M059J (cell line): ENCODE measurements at places on chromosomes 12 and 14.

- peak; percentile 50 for DNase-seq
Measured at GRCh38 chr12:96422192-96422591, 22.0 kb upstream of the CDK17 start.

- no peak for DNase-seq
Measured at GRCh38 chr12:130557886-130558765, 158.0 kb downstream of the RIMBP2 start.

DNA sequence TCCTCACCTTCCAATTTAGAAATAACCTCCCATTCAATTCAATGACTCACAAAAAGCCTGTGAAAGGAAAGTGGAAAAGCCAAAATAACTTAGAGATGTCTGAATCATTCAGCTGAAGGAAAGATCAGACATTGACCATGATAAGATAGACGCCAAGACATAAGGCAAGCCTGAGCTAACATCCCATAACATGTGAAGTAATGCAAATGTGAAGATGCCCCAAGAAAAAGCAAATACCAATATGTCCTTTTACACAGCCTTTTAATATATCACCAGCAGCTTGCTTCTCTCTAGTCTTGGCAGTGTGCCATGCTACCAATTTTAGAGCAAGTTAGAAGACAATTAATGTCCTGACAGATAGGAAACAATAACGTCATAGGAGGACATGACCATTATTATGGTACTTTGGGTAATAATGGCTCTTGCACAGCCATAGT lies 2.4 kb upstream of the NUMB start:
- DNase-seq, result peak; percentile 67

- DNase-seq, result no peak
Measured at GRCh38 chr12:87924149-87924548, 105.1 kb downstream of the C12orf50 start.

DNA sequence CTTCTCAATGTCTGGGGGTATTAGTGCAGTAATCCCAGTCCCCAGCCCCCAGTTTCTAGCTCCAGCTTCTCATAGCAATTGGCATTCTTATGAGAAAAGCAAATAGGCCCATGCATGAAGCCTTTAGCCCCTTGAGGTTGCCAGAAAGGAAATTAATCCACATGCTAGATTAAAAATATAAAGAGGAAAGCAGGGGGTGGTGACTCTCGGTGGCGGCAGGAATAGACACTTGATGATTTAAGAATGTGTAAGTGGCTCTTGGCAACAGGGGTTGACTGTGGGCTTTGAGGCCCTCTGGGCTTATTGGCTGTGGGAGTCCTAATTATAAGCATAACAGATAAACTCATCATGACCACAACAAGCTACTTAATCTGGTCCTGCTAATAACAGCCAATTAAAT lies 1367.3 kb upstream of the FLRT2 start:
- DNase-seq, result no peak

- peak; percentile 80 for DNase-seq
Measured at GRCh38 chr14:94100847-94101246, 9.7 kb upstream of the IFI27 start.

DNA sequence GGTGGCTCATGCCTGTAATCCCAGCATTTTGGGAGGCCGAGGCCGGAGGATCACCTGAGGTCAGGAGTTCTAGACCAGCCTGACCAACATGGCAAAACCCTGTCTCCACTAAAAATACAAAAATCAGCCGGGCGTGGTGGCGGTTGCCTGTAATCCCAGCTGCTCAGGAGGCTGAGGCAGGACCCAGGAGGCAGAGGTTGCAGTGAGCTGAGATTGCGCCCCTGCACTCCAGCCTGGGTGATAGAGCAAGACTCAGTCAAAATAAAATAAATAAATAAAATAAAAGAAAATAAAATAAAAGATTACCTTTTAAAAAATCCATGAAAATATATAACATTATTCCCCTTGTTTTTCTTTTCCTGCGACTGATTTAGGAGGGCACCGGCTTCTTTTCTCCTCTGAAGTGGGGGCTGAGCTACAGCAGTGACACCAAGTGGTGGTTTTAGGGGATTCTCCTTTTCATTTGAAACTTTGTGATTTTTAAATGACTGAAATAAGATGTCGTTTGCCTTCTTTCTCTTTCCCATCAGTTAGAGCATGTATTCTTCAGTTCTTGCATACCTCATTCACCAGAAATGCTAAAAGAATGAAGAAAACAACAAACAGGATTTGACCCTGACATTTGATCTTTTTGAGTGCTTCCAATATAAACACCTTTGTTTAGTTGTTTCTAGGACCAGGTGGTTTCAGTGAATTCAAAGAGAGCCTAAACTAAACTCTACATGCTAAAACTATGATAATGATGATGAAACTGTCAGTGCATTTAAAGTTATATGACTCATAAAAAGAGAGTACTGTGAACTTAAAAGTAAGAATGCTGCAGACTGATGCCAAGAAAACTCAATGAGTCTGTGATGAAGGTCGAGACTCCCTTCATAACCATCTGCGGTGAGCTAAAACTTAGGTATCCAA lies 22.6 kb upstream of the PKP2 start:
- peak; percentile 85 for DNase-seq

GRCh38 chr14:55851301-55851700 lies 266.9 kb upstream of the PELI2 start:
- DNase-seq, result no peak

GRCh38 chr12:49654715-49655114 lies 31.4 kb downstream of the PRPF40B start:
- DNase-seq, result no peak

DNA sequence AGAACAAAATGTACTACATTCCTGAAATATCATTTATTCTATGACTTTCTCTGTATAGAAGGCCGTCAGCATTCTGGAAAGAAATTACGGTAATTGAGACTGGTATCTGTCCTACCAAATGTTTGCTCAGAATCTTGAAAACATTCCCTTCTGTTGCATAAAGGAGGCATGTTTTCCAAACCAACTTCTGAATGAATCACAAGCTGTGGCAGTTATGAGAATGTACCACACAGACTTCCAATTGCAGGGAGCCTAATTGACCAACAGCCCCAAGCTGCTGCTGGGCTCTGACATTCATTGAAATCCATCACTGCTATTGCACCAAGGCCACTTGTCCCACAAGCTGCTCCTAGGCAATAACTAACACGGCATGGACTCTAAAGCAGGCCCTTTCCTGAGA lies 185.3 kb upstream of the CCDC196 start:
- no peak for DNase-seq

DNA sequence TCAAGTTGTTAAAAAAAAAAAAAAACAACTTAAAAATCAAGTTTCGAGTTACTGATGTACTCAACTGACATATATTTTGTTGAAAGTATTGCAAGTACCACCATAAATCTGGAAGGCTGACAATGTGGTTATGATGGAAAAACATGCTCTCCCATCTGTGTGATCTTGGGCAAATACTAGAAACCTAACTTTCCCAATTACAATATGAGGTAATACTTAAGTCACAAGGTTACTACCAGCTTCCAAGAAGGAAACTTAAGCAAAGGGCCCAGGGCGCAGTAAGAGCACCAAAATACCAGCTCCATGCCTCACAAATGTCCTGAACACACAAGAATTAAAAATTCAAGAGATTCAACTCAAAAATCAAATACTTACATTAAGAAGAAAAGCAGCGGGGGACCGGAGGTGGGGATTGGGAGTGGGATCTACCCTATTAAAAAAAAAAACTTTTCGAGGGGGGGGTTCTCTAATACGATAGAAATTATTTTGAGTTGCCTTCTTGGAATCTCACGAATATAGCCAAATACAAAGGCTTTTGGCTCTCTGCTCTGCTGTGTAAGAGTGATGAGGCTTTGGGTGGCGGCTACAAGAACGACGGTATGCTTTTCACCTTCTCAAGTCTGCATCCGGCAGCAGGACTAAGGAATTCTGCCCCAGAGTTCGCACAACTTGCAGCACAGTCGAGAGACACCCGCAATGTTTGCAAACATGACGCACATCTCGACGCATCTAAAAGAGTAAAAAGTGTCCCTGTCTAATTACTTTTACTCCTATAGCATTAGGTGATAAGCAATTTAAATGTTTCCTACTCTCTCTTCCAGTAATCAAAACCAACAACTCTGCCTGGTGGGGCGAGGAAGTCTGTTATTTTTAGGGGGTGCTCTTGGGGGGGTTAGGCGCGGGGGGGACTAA lies 1.1 kb downstream of the SAV1 start:
- peak; percentile 74 for DNase-seq

- DNase-seq, result no peak
Measured at GRCh38 chr12:60684988-60685655, 1089.3 kb downstream of the SLC16A7 start.

- no peak for DNase-seq
Measured at GRCh38 chr12:108846290-108846701, 11.1 kb downstream of the SSH1 start.

- no peak for DNase-seq
Measured at GRCh38 chr14:64614805-64615391, 65.1 kb downstream of the PPP1R36 start.

DNA sequence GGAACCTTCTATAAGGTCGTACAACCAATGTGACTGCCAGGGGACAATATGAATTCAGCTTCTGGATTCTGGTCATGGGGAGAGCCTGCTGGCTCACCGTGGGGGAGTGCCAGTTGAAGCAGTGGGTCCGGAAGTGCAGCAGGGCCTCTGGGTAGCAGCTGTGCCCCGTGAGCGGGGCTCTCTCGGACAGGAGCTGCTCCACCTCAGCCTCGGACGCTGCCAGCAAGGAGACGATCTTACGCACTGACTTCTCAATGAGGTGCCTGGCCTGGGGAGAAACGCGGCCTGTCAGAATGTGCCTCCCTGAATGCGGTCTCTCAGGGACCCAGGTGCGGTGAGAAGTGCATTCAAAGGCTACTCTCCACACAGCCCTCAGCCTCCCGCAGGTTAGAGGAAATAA lies 42.0 kb downstream of the LGMN start:
- DNase-seq, result no peak

DNA sequence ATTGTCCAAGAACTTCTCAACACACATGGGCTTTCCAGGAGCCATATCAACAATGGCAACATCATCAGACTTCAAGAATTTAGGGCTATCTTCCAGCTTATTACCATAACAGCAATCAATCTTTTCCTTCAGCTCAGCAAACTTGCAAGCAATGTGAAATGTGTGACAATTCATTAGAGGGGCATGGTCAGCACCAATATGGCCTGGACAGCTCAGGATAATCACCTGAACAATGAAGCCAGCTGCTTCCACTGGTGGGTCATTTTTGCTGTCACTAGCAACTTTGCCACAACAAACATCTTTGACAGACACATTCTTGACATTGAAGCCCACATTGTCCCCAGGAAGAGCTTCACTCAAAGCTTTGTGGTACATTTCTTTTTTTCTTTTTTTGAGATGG lies 5.9 kb upstream of the NEDD1 start:
- no peak for DNase-seq

DNA sequence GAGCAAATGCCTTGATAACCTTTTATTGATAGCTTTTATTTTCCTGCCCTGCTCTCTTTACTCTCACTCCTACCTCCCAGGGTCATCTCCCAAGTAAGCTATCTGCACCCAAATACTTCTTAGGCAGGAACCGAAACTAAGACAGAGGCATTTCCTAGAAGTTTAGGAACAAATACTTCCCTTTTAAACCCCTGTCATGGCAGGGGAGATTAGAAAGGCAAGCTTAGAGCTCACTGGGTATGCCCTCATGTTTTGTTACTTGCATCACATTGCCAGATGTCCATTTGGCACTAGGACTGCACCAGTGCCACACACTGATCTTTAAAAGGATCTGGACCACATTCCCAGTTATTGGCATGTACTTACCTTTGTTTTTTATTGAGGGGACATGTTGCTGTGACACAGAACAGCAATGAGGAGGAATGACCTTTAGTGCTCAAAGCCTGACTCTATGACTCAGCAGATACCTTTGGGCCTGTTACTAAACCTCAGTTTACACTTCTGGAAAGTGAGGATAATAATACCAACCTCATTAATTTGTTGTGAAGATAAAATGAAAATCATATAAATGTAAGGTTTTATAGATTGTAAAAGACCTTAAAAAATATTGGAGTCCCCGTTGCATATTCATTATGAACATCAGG lies 40.9 kb upstream of the MBIP start:
- no peak for DNase-seq

- DNase-seq, result no peak
Measured at GRCh38 chr14:98144964-98145363, 1127.0 kb downstream of the BCL11B start.

DNA sequence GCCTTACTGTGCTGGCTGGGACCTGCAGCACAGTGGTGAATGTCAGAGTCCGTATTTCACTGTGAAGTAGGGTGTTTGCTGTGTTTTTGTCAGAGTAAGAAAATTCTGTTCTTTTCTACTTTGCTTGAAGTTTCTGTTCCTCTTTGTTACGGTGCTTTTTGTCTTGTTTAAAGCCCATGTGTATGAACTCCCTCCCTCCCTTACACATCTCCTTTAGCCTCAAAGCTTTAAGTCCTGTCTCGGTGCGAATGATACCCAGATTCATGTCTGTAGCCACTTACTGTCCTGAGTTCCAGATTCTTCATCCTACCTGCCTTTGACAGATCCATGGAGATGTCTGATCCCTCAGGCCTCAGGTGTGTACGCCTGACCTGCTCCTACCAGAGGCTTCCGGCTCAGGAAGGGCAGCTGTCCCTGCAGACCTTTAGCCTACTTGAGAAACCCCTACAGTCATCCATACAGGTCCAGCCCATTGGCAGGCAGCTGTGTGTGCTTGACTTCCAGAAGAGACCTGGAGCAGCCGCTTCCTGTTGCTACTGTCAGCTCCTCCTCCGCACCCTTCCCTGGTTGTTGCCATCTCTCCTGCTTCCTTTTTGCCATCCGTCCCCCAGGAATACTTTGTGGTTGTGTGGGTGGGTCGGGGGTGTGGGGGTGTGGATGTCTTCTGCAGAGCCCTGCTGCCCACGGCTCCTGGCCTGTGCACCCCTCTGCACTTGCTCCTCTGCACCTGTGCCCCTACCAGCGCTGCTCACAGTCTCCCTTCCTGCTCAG lies 72.9 kb downstream of the DDX51 start:
- DNase-seq, result no peak

DNA sequence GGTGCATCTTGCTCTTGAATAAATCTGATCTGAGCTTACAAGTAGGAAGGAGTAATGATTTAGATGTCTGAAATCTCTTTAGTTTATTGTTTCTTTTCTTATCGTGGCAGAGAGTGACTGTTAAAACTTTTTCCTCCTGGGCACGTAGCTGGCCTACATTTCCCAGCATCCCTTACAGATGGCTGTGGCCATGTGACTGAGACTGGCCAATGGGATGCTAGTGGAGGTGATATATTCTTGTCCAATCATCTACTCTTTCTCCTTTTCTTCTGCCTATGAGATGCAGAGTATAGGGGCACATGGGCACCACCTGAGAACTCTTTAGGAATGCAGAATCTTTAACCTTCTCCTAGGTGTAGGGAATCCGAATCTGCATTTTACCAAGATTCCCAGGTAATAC lies 237.3 kb downstream of the RGS6 start:
- DNase-seq, result no peak

GRCh38 chr14:61839507-61839906 lies 77.3 kb downstream of the SNAPC1 start:
- peak; percentile 41 for DNase-seq
